Activated CD4-positive, alpha-beta T cell treated with anti-CD3 and anti-CD28 coated beads for 24 hours (primary cell): ENCODE measurements at places on chromosomes 4 and X.

- DNase-seq = no peak
Observed at GRCh38 chr4:101328063-101328602, 19.2 kb downstream of the PPP3CA start.

DNA sequence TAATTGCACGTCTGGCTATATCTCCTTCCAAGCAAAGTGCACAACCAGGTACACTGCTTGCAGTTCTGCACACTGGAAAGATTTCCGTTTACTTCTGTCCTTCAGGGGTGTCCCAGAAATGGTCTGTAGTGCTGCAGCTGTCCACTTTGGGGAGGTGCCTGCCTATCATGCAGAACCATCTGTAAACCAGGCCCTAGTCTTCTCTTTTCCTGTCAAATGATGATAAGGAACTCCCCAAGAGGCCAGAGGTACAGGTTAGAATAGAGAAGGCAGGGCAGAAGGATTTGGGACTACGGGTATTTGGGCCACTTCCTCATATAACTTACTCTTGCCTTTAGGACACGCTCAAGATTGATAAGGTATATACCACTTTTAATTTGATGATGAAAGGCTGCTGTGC lies 746.9 kb downstream of the FAT4 start:
- no peak for DNase-seq

DNA sequence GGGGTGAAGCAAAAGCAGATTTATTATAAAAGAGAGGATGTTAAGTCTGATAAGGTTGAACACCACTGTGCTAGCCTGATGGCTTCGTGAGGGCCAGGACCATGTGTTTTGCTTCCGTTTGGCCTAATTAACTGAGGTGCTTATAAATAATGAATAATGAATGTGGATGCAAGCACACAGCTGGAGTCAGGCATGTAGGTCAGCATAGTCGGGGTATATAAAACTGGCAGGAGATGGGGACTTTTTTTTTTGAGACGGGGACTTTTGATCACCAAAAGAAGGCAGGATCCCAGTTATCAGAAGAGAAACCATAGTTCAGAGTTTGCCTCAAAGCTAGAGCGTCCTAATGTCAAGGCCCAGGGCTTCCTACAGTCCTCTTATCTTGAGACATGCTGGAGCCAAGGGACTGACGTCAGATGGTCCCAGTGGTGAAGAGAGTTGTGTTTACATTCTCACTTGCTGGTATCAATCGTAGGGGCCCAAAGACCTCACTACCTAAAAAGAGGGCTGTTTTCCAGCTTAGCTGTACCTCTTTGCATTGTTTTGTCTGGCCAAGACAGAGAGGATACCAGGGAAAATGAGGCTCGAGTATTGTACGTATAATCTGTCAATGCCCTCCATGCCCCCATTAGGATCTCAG lies 50.4 kb downstream of the RTL9 start:
- no peak for DNase-seq

DNA sequence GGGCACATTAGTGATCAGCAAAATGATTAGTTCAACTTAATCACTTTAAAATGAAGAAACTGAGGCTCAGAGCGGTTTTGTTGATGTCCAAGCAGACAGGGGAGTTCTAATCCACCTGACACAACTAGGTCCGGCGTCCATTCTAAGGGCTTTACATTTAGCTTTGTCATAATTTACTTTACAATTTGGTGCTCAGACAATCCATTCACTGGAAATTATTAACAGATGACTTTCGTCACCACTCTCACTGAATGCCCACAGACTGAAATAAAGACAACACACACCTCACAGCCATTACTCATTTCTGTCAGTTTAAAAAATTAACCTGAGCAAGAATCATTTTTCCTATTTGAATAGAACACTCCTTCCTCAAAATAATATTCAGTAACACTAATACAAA lies 10.8 kb downstream of the NR3C2 start:
- no peak for DNase-seq

DNA sequence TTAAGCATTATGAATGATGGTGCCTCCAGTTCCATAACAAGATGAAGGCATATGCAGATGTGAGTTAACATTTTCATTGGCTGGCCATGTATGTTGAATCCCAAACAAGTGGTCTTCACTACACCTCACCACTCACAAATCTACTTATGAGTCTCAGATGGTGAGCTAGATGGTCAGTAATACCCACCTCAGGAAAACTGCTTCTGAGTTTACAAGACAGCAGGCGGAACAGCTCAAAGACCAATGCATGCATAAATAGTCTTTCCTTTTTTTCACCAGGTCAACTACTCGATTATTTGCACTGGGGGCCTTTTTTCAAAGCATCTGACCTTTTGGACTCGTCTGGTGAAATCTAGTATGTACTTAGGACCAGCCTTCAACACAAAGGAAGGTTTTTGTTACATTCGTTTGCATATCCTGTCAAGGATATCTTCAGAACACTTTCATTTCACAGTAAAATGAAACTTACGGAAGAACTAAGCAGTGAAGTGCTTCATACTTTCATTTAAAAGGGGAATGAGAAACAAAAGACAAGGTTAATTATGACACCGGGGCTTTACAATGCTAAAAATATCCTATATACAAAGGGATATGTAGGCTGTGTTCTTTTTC lies 23.1 kb upstream of the TLR7 start:
- DNase-seq = no peak
